EH (cell line): ENCODE measurements at places on chromosomes 1 and 21.

DNA sequence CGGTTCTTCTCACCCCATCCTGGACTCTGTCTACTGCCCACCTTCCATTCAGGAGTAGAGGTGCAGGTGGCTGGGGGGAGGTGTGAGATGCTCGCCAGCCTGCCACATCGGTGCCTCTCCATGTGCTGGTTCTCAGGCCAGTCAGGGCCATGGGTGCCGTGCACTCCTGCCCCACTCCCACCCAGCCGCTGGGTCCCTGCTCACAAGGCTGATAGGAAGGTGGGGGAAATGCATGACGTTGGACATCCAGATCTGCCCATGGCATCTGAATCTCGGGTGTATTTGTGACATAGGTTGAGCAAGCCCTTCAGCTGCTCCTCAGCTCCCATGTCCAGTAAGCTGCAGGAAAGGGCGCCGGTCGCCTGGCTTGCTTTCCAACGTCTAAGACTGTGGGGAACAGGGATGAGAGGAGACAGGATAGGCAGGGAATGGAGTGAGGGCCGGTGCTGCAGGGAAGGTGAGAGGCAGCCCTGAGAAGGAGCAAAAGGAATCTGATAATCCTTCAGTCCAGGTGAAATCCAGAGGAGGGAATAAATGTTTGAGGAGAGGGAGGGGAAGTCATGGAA lies 11.8 kb downstream of the S100A7A start:
- no peak for DNase-seq

DNA sequence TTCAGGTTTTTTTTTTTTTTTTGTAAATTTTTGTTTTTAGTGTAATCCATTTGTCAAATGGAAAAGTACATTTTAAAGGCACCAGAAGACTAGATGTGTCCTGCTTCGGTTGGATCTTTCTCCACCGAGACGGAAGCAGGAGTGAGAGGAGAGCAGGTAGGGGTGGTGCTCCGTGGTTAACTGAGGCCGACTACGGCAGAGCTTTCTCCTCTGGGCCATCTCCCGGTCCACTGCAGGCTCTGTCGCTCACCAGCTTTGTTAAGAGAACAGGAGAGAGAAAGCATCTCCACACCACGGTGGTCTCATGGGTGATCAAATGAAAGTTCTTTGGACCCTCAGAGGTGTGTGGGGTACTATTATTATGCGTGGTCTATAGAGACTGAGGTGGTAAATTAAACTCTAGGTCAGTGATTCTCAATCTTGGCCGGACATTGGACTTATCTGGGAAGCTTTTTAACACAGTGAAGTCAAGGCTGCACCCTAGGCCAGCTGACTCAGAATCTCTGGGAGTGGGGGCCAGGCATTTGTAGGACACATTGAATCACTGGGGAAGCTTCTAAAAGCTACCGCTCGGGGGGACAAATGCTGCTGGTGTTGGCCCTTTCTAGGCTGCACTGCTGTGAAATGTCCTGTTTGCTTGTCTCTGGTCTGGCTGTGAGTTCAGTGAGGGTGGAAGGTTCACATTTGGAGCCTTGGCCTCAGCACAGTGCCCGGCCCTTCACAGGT lies 25.0 kb downstream of the ABCA4 start:
- DNase-seq = peak; percentile 56

DNA sequence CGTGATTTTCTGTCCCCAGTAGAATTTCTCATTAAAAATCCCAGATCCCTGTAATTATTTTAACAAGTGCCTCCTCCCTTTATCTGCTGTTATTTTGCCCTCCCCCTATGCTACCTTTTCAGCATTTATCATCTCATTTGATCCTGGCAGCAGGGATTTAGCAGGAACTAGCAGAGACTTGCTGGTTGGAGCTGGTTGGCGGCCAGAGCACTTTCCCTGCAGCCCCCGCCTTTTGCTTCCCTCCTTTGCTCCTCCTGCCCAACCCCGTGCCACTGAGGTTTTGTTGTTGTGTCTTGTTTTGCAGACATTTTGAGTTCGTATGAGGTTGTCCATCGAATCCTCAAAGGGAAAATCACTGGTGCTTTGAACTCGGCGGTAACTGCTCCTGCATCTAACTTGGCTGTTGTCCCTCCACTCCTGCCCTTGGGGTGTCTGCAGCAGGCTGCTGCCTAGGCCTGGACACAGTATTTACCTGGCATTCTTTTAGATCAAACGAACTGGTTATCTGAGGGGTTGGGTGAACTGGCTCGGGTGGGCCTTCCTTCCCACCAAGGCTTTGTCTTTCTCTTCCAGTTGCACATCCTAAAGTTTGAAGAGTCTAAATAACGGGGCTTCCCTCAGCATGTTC lies 11.2 kb downstream of the UBE2Q1 start:
- no peak for DNase-seq

DNA sequence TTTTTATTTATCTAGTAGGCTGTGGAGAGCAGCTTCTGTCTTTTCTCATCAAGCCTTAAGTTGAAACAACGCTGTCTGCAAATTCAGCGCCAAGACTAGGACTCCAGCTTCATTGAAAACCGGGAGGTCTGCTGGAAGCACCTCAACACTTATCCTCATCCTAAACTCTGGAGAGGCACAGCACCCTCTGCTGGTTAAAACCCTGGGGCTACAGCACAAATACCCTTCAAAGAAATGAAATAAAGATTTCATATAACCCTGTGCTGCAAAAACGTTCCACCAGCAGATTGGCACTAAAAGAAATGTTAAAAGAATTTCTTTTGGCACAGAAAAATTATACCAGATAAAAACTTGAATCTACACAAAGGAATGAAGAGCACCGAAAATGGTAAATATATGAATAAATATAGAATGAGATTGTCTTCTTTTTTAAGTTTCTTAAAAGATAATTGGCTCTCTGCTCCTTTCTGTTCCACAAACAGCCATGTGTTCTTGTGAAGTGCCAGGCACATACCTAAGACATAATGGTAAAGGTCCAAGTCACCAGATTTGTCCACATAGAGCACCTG lies 227.7 kb upstream of the SAMSN1 start:
- DNase-seq = no peak

- DNase-seq = peak; percentile 4
Measured at GRCh38 chr21:31948676-31949075, 75.9 kb downstream of the HUNK start.

- no peak for DNase-seq
Measured at GRCh38 chr1:29461115-29461739, 224.9 kb downstream of the PTPRU start.

DNA sequence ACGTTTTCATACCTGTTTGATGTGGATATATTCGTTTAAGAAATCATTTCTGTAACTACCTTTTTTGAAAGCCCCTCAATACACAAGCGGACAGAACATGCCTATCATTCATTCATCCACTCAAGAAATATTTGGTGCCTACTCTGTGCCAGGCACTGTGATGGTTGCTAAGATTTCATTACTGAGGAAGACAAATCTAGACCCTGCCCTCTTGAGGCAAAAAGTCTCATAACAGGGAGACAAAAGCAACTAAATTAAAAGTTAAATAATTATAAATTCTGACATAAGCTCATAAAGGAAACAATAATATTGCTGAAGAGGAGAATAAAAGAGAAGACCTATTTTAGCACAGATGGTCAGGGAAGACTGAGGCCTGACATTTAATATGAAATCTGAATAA lies 203.5 kb upstream of the ZNHIT6 start:
- peak; percentile 12 for DNase-seq

DNA sequence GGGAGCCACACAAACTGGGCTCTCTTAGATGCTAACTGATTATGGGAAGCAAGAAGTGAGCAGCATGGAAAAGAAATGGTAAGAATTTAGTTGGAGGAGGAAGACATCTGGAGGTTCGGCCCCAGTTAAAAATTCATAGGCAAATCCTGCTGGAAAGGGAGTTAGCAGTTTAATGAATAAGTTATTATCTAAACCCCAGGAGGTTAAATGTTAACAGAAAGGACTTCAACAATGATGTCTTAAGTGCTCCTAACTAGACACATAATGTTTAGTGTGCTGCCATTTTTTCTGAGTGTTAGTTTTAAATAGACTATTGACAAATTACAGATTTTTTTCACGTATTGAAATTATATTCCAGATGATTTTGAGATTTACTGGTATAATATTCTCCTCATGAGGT lies 1265.3 kb upstream of the ADGRL2 start:
- DNase-seq = no peak

- peak; percentile 96 for DNase-seq
Measured at GRCh38 chr1:245788269-245788668, 633.5 kb downstream of the KIF26B start.

- peak; percentile 28 for DNase-seq
Measured at GRCh38 chr1:166479052-166479631, 312.3 kb upstream of the FAM78B start.

DNA sequence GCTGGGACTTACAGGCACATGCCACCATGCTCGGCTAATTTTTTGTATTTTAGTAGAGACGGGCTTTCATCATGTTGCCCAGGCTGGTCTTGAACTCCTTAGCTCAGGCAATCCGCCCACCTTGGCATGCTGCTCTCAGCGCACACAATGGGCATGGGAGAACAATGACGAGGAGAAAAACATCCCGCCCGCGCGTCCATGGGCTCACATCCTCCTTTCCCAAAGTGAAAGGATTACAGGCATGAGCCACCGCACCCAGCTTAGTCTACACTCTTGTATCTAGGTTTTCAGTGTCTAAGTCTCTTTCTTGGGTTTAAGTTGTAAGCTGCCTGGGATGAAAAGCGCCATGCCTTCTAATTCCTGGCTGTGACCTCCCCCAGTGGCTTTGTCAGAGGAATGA lies 37.9 kb downstream of the CDK18 start:
- DNase-seq = no peak

- DNase-seq = peak; percentile 43
Measured at GRCh38 chr1:31666263-31666963, 21.7 kb upstream of the PEF1 start.

DNA sequence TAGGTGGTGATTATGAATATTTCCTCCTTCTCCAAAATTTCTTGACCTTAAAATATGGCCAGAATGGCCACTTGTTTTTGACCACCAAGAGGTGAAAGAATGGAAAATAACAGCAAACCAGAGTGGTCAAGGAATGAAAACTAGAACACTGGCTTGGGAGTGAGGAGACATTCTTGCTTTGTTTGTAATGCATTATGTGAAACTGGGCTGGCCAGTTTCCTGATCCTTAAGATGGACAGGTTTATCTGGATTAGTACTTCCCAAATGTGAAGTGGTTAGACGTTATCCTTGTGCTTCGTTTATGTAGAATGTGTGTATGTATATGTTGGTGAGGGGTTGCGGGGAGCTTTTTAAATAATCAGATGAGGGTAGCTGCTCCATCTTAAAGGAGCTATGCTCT lies 12.8 kb downstream of the PLA2G4A start:
- DNase-seq = no peak

GRCh38 chr1:7346600-7347570 lies 424.2 kb upstream of the VAMP3 start:
- DNase-seq = no peak

- DNase-seq = no peak
Measured at GRCh38 chr1:217053676-217054075, 330.4 kb upstream of the ESRRG start.

DNA sequence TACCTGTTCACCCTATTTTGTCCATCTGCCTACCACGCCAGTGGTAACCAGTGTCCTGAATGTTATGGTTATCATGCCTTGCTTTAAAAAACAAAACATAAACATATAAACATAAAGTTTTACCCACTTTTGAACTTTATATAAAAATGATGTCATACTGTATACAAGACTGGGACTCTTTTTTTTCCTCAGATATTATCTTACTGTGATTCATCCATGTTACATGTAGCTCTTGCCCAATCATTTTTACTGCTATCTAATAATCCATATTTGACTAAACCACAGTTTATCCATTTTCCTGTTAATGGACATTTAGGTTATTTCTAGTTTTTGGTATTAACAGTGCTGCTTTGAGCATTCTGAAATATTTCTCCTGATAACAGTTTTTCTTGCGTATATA lies 78.8 kb downstream of the GPR161 start:
- peak; percentile 39 for DNase-seq

DNA sequence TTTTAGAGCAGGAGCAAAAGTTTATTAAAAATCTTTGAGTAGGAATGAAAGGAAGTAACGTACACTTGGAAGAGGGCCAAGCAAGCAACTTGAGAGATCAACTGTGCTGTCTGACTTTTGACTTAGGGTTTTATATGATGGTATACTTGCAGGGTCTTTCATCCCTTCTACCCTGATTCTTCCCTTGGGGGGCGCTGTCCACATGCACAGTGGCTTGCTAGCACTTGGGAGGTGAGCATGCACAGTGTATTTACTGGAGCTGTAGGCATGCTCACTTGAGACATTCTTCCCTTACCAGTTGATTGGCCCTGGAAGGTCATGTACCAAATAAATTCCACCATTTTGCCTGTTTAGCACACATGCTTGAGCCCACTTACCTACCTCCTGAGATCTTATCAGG lies 1001.3 kb upstream of the ADGRL2 start:
- DNase-seq = no peak

GRCh38 chr1:162046921-162047320 lies 22.6 kb upstream of the NOS1AP start:
- no peak for DNase-seq

DNA sequence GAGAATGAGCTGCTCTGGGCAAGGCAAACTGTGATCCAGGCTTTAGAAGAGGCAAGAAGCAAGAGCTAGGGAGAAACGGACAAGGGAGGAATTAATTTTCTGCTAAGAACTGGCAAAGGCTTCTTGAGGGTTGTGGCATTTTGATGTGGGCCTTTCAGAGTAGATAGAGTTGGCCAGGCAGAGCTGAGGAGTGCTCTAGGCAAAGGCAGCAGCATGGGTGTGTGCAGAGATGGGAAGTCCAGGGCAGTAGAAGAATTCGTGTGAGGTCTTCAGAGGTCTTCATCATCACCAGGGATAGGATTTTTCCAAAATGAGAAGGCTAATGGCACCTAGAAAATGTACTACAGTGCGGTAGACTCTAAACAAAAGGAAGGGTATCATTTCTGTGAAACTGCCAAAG lies 237.8 kb downstream of the LTN1 start:
- peak; percentile 67 for DNase-seq

- DNase-seq = no peak
Measured at GRCh38 chr1:71019233-71019969, 28.2 kb downstream of the PTGER3 start.

DNA sequence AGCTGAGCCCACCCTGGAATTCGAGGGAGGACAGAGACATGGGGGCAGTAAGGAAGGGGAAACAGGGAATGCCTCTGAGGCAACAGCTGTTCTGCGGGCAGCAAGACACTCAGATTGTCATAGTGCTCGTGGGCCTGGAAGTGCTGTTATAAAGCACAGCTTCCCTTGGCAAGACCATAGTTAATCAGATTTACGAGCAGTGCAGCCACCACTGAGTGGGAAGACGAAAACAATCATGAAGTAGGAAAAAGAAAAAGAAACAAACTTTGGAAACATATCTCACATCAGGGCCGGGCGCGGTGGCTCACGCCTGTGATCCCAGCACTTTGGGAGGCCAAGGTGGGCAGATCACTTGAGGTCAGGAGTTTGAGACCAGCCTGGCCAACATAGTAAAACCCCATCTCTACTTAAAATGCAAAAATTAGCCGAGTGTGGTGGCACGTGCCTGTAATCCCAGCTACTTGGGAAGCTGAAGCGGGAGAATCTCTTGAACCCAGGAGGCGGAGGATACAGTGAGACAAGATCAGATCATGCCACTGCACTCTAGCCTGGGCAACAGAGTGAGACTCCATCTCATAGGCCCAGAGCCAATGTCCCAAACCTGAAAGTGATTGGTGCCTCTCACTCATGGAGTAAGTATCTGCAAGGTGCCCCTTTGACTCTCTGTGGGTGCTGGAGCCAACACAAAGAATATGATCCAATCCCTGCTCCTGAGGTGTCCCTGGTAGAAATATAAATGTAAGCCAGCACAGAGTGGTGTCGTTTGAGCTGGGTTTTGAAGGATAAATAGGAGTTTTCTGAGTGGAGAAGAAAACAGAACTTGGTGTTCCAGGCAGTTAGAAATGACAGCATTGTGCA lies 55.6 kb upstream of the GPR153 start:
- DNase-seq = no peak

- peak; percentile 24 for DNase-seq
Measured at GRCh38 chr1:211643324-211644212, 31.9 kb downstream of the NEK2 start.
